ENCODE measurements at places on chromosomes 2 and 18.

GRCh38 chr2:107305966-107306365, 420.0 kb upstream of the ST6GAL2 start:
- DNase-seq: no peak

DNA sequence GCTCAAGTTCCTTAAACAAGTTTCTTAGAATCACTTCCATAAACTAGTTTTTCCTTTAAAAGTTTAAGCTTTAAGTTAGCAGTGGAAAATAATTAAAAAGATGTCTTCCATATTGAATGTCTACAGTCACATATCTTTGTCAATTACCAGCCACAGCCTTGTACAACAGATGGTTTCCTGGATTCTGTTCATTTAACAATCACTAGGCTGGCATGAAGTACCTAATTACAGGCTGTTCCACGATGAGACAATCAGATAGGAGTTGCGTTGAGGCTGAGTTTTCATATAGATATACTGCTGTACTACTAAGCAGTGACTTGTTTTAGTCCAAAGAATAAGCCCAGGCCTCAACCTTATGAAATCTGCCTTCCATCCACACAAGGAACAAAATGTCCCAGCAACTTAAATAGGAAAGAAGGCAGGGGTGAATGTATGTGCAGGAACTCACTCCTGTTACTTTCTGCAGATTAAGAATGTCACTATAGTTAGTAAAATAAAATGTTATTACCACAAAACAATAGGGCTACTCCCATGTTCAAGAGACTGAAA, 131.0 kb downstream of the ZAP70 start:
- DNase-seq: no peak

DNA sequence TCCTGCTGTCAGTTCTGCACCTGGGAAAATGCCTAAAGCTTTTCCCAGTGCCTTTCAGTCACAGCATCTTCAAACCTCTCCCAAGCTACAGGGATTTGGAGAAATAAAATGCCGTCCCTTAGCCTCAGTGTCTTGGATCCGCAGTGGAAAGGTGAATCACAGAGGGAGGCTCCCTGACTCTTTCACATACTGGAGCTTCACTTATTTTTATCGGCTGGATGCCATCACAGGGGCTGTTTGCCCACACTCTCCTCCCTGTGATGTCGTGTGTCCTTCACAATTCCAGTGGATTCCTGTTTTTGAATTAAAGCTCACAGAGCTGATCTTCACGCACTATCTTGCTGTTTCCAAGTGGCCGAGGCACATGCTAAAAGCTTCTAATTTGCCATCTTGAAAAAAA, 1303.1 kb upstream of the DDX18 start:
- no peak for DNase-seq

DNA sequence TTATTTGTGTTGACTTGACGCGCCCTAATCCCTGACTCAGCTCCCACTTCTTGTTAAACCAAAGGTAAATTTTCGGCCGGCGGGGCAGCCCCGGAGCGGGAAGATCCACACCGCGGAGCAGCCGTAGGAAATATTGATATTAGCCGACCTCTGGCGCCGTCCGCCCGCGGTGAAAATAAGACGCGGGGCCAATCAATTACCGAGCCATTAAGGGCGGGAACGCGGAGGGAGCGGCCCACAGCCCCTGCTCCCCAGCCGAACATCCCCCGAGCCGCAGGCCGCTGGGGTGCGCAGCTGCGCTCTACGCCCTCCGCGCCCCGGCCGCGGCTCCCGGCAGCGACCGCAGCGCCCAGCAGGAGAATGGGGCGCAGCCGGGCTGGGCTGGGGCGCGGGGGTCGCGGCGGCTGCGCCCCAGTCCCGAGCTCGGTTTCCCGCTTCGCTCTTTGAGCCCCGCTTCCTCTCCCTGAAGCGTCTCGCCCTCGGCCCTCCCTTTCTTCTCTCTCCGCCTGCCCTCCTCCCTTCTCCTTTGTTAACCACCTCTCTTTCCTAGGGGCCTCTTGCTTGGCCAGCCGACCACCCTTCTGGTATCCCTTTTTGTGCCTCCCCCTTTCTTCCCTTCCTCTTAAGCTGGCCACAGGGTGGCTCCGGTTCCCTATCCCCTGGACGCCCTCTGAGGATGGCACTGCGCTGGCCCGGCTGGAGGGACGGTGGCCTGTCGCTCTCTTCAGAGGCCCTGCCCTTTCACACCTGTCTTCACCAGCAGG, 40.9 kb downstream of the CELF4 start:
- DNase-seq: no peak

DNA sequence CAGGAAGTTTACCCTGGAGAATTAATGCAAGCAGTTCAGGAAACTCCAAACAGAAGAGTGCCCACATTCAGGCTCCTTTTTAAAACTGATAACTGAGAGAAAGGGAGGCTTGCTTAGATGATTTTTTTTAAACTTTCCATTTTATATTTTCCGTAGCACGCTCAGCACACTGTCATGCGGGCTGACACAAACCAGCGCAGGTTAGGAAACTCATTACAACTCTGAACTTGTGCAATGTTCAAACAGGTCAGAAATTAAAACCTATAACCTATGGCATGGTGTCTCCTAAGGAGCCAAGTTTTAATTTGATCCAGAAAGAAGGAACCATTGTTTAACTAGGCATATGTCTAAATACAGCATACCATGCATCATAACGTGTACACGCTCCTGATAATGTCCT, 117.7 kb upstream of the SMIM21 start:
- DNase-seq: no peak

GRCh38 chr2:66846887-66847286, 412.0 kb downstream of the MEIS1 start:
- DNase-seq: no peak

DNA sequence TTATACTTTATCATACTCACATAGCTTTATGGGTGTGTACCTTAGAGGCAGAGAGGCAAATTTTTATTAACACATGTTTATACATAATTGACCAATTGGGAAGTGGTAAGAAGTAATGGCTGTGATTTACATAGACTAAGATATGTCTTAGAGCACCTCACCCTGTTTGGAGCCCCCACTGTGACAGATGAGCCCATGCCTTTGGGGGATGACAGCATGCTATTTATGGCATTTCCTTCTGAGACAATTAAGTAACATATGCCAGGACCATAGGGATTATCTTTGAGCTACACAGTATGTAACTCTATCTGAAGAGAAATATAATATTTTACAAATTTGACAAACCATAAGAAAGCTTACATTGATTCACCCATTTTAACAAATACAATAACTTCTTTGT, 1655.3 kb upstream of the ACVR2A start:
- no peak for DNase-seq

DNA sequence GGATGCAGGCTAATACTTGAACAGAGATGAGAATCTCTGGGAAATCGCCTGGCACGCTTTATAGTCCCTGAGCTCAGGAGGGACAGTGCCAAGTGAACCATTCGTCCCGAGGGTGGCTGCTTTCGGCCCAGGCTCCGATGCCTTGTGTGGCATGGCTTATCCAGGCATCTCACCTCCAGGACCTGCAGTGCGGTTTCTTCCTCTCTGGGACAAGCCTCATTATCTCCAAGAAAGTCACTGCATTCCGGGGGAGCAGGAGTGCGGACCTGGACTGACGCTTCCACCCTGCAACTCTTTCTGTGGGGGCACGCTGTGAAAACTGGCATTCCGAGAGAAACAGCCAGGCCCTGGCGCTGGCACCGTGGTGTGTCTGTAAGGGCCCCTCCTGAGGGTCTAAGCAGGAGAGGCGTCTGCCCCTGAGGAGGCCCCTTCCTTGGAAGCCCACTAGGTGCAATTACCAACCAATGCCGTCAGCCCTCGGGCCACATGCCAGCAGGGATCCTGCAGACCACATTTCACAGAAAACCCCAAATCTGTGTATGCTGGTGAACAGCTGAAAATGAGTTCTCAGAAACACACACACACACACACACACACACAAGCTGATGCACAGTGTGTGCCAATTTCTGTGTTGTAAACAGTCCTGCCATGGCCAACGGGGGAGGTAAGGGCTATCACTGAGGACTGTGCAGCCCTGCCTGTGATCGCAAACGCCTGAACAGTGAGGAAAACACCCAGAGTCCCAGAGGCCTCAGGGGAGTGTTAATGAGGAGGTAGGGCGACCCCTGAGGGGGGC, 351.9 kb upstream of the SALL3 start:
- DNase-seq: no peak

- no peak for DNase-seq
Observed at GRCh38 chr18:78207942-78208341, 771.7 kb upstream of the SALL3 start.

GRCh38 chr18:58562999-58563667, 65.8 kb downstream of the ALPK2 start:
- no peak for DNase-seq

DNA sequence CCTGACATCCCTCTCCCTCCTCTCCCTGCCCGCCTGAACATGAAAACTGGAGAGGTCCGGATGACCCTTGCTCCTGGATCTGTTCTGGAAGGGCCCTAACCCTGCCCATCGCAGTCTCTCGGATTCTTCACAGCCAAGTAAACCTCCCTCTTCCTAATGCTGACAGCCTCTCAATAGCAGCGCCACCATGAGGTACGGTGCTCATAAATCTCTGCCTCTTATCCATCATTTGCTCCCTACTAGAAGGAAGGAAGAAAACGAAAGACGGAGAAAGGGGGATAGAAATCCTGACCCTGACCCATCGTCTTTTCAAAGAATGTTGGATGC, 257.9 kb downstream of the BCL11A start:
- DNase-seq: no peak

DNA sequence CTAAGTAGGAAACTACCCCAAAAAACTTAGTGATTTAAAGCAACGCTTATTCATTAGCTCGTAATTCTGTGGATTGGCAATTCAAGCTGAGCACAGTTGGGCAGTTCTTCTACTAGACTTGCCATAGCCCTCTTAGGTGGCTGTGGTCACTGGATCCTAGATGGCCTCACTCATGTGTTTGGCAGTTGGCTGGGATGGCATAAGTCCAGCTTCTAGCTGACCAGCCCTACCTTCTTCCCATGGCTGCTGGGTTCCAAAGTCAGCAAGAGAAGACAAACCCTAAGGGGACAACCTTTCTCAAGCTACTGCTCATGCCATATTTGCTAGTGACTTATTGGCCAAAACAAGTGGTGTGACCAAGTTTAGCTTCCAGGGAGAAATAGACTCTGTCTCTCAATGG, 95.3 kb downstream of the COPS8 start:
- DNase-seq: no peak

GRCh38 chr2:128311755-128312341, 6.8 kb downstream of the HS6ST1 start:
- no peak for DNase-seq
